Left lobe of liver (tissue), 2 donors: ENCODE measurements at places on chromosomes 1 and 21. TPM values are rescaled to one million over a fixed set of nuclear protein-coding genes. Genes with fewer than 3 reads are reported as not detected.
A peak's percentile ranks its signal among the peaks of the same experiment; 100 is the strongest.

DNA sequence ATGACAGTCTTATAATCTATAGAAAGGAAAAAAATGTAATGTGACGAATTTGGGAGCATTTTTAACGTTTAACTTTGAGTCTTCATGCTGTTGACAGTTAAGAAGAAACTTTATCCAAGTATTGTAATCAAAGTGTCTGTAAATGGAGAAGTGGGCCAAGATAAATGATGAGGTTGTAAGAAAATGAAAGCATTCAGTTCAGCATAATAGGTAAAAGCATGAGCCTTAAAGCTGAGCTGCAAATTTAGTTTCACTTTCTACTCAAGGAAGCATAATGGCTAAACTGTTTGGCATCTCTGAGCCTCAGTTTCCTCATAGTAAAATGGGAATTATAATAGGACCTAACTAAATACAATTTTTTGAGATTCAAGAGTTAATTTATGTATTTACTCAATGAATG lies 1554.8 kb downstream of the KCNT2 start:
- DNase-seq: no peak

DNA sequence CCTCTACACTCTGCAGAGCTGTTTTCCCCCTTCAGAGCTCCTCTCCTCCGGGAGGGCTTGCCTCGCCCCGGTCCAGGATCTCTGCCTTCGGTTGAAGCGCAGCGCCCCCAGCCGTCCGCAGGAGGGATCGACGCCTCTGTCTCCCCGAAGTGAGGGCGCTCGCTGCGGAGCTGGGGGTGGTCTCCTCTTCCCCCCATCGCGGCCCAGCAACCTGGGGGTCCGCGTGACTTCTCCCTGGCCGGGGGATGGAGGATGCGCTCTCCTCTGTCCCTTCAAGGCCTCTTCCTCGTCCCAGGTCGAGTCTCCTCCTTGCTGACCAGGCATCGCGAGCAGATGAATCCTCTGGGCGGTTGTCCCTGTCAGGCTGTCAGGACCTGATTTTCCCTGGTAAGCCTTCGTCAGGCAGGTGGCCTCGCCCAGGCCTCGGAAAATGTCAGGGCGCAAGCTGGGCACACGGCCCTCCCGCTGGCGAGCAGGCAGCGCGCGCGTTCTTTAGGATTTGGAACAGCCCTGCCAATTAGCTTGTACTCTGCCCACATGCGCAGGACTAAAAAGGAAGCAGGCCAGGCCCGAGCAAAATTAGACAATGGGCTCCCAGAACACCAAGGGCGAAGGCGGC lies 90.5 kb downstream of the EDEM3 start:
- DNase-seq: peak; percentile 78

- DNase-seq: no peak
Observed at GRCh38 chr1:64295561-64295960, 92.1 kb downstream of the UBE2U start.

DNA sequence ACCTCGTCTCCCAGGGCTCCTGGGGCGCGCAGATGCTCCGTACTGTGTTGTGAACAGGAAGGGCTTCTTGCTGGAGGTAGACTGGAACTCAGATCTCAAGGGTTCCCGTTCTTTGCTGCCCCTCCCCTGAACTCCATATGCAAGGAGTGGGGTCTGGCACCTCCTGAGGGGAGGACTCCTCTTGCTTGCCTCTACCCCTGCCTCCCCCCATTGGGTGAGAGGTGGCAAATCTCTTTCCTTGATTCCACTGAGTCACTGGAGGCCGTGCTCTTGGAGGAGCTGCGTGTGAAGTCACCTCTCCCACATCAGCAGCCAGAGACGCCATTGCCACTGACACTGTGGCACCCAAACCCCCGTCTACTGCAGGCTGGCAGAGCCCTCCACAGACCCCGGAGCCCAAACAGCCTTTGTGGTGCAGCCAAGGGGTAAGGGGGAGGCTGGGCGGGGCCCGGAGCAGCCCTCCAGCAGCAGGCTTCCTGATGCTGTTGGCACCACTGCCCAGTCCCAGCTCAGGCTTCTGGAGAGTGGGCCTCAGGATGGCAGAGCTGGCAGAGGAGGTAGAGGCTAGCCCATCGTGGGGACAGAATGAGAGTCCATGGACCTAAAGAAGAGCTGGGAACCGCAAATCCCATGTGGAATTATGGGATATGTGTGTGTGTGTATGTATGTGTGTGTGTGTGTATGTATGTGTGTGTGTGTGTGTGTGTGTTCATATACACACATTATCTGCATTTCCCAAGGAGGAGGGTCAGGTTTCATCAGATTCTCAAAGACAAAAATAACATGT lies 104.9 kb upstream of the RUNX3 start:
- no peak for DNase-seq

DNA sequence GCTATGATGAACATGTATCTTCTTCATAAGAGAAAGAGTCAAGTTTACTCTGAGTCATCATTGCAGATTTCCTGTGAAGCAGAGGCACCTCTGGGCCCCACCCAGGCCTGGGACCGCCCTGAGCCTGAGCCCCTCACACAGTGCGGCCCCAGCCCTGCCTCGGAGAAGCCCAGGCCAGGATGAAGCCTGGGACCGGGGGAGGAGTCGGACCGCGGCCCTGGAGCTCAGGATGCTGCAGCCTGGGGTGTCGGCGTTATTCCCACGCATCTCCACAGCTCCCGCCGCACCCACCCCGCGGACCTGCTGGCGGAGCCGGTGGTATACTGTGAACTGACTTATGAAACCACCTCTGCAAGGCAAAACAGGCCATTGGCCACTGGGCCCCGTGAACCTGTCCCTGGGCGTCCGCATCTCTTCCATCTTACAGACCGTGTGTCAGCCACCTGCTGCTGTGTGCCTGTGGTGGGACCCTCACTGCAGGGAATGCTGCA lies 2.4 kb upstream of the COL6A1 start:
- peak; percentile 41 for DNase-seq

GRCh38 chr1:154221278-154222001 lies 685 bp downstream of the UBAP2L start:
- DNase-seq: peak; percentile 72

DNA sequence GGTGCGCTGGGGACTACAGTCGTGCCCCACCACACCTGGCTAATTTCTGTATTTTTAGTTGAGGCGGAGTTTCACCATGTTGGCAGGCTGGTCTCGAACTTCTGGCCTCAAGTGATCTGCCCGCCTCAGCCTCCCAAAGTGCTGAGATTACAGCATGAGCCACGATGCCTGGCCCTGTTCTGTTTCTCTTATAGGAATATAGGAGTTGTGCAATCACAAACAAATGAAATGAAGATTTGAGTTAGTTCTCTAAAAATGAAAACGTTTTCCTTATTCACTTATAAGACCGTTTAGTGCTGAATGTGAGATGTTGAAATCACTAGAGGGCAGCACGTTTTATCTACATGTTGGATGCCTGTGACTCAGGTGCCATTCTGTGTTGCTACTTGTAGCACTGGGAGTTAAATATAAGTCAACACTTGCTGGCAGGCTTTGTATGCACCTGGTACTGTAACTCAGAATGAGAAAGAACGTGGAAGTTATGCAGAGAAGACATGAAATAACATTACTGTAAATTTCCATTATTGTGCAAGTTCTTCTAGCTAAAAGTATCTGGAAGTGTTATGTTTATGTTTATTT lies 45.8 kb downstream of the MIGA1 start:
- DNase-seq: no peak

- no peak for DNase-seq
Observed at GRCh38 chr1:44043176-44044070, 12.2 kb upstream of the SLC6A9 start.

DNA sequence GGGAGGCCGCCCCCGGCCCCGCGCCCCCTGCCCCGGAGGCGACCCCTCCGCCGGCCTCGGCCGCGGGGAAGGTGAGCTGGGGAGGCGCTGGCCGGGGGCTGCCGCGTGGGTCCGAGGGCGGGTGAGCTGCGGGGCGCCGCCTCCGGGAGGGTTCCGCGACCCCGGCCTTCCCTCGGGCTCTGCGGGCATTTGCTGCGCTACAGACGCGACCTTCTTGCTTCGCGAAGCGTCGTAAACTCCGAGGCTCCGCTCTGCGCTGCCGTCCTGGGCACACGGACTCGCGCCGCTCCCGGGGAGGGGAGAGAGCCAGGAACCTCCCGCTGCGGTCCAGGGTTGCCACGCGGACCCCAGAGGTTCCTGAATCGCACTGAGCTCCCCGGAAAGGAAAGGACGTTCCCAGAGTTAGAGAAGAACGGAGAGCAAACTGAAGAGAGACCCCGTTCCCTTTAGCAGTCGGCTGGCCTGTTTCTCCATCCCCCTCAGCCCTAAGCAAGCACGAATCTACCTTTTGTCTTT lies 345 bp downstream of the SLX9 start:
- no peak for DNase-seq

DNA sequence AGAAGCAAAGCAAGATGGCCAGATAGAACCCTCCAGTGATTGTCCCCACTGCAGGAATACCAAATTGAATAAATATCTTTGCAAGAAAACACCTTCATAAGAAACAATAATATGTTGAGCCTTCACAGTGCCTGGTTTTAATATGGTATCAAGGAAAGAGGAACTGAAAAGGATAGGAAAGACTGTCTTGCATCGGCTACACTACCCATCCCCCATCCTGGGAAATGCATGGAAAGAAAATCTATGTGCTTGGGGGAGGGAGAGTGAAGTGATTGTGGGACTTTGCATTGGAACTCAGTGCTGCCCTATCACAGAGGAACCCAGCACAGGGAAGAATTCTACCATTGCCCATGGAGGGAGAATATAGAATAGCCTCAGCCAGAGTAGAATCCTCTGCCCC lies 28.6 kb upstream of the AK5 start:
- DNase-seq: no peak

GRCh38 chr1:180672105-180672504 lies 40.3 kb downstream of the XPR1 start:
- no peak for DNase-seq

DNA sequence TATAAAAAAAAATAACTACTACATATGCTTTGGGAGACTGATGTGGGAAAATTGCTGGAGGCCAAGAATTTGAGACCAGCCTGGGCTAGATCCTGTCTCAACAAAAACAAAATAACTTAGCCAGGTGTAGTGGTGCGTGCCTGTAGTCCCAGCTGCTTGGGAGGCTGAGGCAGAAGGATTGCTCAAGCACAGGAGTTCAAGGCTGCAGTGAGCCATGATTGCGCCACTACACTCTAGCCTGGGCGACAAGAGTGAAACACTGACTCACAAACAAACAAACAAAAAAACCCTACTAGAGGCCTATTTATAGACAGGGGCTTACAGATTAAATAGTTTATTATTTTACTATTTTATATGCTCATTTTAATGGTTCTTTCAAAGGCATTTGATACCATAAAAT lies 80.0 kb downstream of the LHX4 start:
- DNase-seq: no peak

DNA sequence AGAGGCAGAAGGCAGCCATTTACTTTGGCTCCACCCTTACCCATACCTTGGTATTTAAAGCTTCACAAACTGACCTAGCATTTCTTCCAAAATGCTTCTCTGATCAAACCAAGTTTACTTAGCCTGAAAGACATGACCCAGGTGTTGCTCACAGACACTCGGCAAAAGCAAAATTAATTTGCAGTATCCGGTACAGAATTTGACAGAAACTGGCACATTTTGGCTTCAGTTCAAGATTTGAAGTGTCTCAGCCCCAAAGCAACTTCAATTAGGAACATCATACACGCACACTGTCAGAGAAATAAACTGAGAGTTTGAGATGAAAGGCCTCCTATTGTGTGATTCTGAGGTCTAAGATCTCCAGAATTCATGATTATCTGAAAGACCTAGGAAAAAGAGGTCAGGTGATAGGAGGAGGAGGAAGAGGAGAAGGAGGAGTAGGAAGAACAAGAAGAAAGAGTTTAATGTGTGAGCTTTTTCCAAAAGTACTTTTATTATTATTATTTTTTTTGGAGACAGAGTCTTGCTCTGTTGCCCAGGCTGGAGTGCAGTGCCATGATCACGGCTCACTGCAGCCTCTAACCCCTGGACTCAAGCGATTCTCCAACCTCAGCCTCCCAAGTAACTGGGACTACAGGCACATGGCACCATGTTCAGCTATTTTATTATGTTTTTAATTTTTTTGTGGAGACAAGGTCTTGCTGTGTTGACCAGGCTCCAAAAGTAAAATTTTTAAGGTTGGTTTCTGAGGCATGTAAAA lies 143.6 kb downstream of the SLC45A1 start:
- DNase-seq: no peak

GRCh38 chr21:24097181-24097580 lies 1510.1 kb downstream of the MRPL39 start:
- DNase-seq: no peak

GRCh38 chr21:27447843-27448242 lies 481.0 kb upstream of the ADAMTS5 start:
- no peak for DNase-seq

DNA sequence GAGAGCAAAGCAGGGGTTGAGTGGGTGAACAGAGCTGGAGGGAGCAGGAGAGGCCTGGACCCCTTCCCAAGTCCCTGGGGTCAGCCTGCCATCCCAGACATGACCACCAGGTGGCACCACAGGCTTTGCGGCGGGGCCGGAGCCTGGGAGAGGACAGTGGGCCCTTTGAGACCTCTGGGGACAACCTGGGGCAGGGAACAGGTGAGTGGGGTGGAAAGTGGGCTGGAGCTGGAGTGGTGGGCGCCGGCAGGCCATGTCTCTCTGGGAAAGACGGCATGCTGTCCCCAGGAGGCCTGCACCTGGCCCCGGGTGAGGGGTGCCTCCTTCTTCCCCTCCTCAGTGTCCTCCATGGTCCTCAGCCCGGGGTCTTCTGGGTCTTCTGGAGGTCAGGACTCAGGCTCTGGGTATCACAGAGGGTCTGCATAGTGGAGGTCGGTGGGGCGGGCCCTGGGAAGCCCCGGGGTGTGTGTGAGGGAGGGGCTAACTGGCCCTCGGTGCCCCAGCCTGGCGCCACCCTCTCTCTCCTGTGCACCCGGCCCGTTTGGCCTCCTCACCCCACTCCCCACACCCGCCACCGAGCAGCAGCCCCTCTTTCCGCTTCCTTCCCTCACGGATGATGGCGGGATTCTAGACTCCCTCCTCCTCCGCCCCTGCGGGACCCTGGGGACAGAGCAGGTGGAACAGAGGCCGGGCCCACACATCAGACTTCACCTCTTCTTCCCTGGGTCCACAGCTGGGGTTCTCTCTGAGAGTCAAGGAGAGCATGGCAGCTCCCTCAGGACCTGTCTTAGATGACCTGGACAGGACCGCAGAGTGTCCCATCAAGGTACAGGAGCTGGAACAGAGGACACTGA lies 28.5 kb upstream of the PKP1 start:
- DNase-seq: peak; percentile 69

DNA sequence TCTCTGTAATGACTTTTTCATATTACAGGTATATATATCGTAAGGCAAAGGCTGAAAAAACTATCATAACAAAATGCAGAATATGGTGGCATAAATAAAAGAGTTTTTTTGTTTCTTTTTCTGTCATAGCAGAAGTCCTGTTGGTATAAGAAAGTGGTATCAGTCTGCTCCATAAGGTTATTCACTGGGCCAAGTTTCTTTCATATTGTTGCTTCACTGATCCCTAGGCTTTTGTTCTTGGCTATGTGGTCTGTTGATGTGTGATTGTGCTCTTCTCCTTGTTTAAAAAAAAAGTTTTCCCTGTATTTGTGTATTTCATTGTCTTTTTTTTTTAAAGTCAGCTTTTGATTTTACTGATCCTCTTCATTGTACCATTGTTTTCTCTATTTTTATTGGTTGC lies 26.0 kb downstream of the PTBP2 start:
- no peak for DNase-seq

The RLF gene
- total RNA-seq: 4.8 TPM

The CRP gene
- 3,370 TPM for total RNA-seq

The ADAMTS1 gene
- total RNA-seq: 3.3 TPM

The S100B gene
- total RNA-seq: not detected

The OR2T2 gene
- not detected for total RNA-seq

The ADORA3 gene
- total RNA-seq: 3.0 TPM

The VHLL gene
- not detected for total RNA-seq

The SMIM1 gene
- 4.9 TPM for total RNA-seq

The TDRD5 gene
- total RNA-seq: not detected

The SSBP3 gene
- total RNA-seq: 21.7 TPM

The MXRA8 gene
- total RNA-seq: 4.5 TPM

The FNDC7 gene
- not detected for total RNA-seq
